ENCODE measurements at places on chromosomes 16 and 17.

GRCh38 chr16:19886073-19886941 lies 1.7 kb upstream of the GPRC5B start:
- DNase-seq: peak; percentile 77

DNA sequence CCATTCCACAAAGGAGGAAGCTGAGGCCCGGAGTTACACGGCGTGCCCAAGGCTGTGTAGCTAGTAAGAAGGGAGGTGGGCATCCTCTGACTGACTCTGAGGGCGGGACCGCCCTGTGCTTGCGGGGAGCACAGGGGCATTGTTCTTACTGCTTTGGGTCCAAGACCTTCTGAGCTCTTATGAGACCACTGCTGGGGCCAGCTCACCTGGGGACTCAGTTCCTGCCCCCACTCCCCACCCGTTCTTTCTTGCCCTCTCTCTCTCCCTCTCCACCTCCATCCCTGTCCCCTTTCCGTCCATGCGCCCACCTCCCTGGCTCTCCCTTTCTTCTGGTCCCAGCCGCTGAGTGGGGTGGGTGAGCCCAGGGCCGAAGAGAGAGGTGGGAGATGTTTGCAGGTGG lies 19.6 kb downstream of the CCR7 start:
- no peak for DNase-seq

- DNase-seq: no peak
These were observed 15.4 kb downstream of the HS3ST3B1 start for GRCh38 chr17:14316126-14316832.

GRCh38 chr16:67100569-67101310 lies 9.0 kb upstream of the PHAF1 start:
- peak; percentile 59 for DNase-seq

- no peak for DNase-seq
These were observed 16.9 kb downstream of the POLR3K start for GRCh38 chr16:36336-36984.
